ENCODE measurements at places on chromosomes 16 and 17.

DNA sequence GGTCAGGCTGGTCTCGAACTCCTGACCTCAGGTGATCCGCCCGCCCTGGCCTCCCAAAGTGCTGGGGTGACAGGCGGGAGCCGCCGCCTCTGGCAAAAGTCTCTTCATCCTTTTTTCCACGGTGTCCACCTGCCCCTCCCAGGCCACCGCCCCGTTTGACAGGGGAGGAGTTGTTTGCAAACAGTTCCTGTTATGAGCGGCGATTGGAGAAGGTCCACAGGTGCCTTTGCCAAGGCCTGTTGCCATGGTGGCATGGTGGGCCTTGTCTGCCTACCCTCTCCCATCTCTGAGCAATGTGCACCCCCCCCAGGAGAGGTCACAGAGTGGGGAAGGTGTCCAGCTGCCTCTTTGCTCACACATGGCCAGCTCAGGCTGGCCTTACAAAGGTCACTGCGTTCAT is 16.0 kb upstream of the RAP1GAP2 start:
- DNase-seq, result no peak

DNA sequence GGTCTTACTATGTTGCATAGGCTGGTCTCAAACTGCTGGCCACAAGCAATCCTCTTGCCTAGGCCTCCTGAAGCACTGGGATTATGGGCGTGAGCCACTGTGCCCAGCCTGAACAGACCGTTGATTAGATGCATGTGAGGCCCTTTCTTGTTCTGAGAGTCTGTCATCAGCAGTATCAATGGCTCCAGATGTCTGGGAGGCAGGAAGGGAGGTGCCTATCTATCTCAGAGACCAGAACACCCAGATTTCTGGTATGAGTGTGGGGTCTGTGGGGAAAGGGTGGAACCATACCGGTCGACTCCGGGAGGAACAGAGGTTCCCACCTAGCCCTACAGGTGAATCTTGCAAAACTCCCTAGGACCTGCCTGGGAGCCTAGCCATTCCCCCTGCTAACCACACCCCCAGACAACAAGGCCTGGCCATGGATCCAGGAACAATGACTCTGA is 71.7 kb downstream of the PRKCB start:
- no peak for DNase-seq

- no peak for DNase-seq
Observed at GRCh38 chr17:48745381-48746275, 17.1 kb upstream of the HOXB13 start.

DNA sequence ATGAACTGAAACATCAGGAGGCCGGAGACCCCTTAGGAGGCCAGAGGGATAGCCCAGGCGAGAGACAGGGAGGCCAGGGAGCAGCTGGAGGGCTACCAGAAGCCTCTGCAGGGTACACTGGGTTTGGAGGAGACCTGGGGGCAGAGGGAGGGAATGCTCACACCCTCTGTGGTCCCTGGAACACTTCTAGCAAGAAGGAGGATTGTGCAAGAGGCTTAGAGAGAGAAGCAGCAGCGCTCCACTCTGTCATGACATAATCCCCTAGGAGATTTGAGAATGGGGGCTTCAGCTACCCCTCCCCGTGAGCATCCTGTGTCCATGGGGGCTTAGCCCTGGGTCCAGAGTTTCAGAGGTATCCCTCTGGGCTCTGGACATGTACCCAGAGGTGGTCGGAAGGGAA is 15.8 kb downstream of the GPR142 start:
- DNase-seq, result no peak

- no peak for DNase-seq
Observed at GRCh38 chr16:24272379-24272778, 16.2 kb downstream of the CACNG3 start.

All from Ammon's horn (tissue), 1 donor.